Omental fat pad (tissue), 4 donors: ENCODE measurements at places on chromosomes 7 and 10.

- DNase-seq, result no peak
Measured at GRCh38 chr7:72097226-72097625, 314.9 kb downstream of the CALN1 start.

DNA sequence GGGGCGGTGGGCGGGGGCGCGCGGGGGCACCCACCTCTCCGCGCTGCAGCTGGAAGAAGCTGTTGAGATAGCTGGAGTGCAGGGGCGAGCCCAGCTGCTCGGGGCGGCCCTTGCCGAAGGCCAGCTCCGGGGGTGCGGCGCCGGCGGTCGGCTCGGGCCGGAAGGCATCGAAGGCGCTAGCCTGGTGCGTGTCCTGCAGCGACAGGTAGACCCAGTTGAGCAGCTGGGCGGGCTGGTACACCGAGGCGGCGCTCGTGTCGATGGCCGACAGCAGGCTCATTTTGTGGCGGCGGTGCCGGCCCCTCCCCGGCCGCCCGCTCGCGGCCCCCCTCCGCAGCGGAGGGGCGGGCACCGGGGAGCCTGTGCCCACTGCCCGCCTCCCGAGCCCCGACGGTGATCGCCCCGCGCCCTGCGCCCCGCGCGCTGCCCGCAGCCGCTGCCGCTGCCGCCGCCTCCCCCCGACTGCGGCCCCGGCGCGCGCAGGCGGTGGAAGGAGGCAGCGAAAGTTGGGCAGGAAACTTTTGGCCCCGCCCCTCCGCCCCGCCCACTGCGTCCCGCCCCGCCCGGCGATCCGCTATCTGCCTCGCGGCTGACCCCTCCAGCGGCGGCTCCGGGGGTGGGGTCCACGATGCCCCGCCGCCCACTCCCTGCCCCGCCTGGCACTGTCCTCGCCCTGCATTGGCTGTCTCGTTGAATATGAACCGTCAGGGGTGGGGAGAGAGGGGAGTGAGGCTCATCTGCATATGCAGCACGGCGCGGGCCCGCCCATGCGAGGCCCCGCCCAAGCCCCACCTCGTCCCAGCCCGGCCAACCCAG lies at the start of gene ZCCHC24:
TSS of gene ZCCHC24 (minus strand) at position 464 of the 816 bp plus-strand sequence. CDS start at position 280, 184 bp downstream.
- peak; percentile 89 for DNase-seq

GRCh38 chr10:122643931-122644534 lies 55.6 kb downstream of the C10orf120 start:
- no peak for DNase-seq

- no peak for DNase-seq
Measured at GRCh38 chr7:14478834-14479510, 423.6 kb downstream of the DGKB start.

DNA sequence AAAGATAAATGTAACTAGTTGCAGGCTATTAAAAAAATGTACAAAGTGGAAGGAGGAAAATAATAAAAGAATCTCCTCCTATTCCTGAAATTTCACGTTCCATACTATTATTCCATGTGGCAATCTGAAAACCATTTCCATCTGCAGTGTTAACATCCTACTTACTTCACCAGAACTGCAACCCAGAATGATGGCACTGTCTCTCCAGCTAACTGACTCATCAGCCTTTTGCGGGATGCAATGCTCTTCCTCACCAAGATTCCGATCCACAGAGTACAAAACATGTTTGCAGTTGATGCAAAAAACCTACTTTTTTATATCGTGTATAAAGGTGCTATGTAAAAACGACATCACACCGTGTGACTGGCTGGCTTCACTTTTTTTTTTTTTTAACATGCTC lies 50.8 kb downstream of the ESYT2 start:
- DNase-seq, result no peak

- DNase-seq, result no peak
Measured at GRCh38 chr10:30456266-30456665, 22.3 kb downstream of the MAP3K8 start.

DNA sequence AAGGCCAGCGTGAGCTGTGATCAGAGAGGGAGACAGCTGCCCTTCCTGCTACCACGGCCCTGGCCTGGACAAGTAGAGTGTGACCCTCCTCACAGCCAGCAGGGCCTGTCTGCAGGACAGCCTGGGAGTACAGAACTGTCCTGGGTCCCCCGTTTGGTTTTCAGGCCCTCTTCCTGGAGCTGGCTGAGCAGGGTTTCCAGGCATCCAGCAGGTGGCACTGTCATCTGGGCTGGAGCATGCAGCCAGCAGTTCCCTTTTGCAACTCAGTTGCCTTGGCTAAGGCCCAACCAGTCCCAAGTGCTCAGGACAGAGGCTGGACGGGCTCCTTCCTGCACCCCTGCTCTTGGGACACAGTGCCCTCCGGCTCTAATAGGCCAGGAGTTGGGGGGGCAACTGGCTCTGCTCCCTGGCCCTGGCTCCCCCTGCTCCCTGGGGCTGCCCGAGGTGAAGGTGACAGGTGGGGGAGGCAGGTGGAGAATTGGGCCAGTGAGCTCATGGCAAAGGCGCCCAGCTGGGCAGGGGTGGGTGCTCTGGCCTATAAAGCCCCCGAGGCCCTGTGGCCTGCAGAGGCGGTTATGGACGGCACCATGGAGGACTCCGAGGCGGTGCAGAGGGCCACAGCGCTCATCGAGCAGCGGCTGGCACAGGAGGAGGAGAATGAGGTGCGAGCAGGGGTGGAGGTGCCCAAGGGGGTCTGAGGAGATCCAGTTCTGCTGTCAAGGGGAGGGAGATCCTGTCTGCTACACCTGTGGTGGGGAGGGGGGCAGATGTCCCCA lies at the start of gene ANKRD2:
TSS of gene ANKRD2 (plus strand) at position 566 of the 776 bp plus-strand sequence. CDS start at position 576, 10 bp downstream.
- DNase-seq, result peak; percentile 57
